ENCODE measurements at places on chromosomes 11 and 22. TPM values are rescaled to one million over a fixed set of nuclear protein-coding genes. Genes with fewer than 3 reads are reported as not detected.

Gene ENTHD1
- total RNA-seq: not detected

Gene RIC3
- 9.1 TPM for total RNA-seq

Gene PARVG
- 0.23 TPM for total RNA-seq

Gene EHF
- total RNA-seq: not detected

Gene OR52E6
- total RNA-seq: not detected

Gene KRTAP5-11
- not detected for total RNA-seq
